ENCODE measurements at places on chromosomes 3 and 15.

DNA sequence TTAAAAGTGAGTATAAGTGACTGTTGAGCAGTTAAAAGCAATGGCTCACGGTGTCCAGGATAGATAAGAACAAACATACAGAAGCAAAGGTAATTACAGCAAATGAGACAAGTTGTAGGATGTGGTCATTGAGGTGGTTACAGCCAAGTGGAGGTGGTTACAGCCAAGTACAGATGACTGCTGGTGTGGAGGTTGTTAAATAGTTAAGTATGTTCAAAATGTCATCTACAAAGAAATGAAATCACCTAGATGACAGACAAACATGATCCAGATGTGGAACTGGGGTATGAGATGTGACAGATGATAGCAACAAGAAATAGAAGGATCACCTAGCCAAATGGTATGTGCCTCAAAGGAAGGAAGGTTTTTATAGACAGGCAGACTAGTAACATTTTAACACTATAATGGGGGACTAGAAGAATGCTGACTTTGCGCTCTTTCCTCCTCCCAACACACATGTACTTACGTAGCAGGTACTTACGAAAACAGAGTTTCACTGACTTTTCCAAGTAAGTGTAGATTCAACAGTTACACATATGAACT is 6.8 kb upstream of the ANKRD28 start:
- no peak for DNase-seq

DNA sequence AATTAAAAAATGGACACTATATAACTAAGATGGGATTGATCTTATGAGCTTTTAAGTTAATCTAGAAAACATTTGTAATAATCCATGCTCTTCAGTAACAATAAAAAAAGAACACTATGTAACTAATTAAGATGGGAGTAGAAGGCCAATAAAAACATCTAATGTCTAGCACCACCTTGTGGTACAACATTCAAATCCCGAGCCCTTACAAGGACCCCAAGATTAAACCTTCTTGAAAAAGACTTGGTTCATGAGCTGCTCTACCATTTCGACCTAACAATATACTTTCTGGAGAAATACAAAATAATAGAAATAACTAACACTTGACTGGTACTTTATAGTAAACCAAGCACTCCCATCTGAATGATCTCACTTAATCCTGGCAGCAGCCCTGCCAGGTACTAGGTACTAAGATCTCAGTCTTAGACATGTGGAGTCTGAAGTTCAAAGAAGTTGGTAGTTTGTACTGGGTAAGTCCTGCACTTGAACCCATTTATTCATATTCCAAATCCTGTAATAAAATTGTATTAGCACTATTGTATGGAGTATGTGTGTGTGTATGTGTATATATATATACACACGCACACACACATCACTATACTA is 21.8 kb downstream of the METTL6 start:
- DNase-seq = peak; percentile 25

- no peak for DNase-seq
Observed at GRCh38 chr15:77710637-77711036, 77.9 kb upstream of the LINGO1 start.

GRCh38 chr3:16913264-16913580 is 28.5 kb downstream of the PLCL2 start:
- no peak for DNase-seq

- DNase-seq = no peak
Observed at GRCh38 chr15:98723195-98723594, 74.9 kb downstream of the IGF1R start.

- no peak for DNase-seq
Observed at GRCh38 chr3:130963444-130963843, 63.2 kb downstream of the ASTE1 start.

GRCh38 chr15:39624806-39625205 is 43.9 kb downstream of the THBS1 start:
- DNase-seq = peak; percentile 50

DNA sequence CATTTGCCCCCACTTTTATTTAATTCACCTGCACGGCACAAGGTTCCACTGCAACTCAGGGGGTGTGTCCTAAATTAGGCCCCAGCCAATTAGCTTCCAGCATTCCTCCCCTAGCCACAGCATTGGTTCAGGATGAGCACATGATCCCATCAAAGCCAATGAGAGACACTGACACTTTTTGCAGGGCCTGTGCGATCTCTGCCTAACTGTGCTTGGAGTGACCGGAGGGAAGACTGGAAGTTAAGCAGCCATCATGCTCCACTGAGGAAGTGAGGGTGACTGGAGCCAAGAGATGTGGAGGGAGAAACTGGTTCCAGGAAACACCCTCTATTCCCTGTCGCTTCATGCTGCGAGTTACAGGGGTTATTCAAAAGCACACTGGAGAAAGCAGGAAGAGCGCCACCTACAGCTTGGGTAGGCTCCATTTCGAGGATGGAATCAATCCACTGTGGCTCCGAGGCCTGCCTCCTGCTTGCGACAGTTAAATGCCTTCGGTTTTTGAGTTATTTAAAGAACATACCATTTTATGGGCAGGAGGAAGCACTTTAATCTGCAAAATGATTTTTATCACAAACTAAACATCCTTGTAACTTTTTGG is 122.2 kb upstream of the WNT5A start:
- DNase-seq = no peak

DNA sequence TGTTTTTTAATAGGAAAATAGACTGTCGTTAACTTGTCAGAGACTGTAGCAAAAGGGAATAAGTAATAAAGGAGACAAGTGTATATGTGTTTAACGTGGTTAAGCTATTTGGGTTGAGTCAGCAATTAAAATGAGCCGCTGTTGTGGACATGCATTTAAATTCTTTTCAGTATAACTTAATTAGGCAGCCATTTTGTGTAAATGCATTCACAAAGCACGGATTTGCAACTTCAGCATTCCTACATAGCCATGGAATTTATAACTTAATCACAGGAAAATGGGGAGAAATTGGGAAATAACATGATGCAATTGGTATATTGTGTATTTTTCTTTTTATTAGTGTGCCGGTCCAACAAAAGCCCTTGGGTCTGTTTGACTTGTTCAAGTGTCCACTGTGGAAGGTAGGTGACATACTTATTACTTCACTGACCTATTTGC is 27.9 kb downstream of the USP3 start:
- DNase-seq = no peak

DNA sequence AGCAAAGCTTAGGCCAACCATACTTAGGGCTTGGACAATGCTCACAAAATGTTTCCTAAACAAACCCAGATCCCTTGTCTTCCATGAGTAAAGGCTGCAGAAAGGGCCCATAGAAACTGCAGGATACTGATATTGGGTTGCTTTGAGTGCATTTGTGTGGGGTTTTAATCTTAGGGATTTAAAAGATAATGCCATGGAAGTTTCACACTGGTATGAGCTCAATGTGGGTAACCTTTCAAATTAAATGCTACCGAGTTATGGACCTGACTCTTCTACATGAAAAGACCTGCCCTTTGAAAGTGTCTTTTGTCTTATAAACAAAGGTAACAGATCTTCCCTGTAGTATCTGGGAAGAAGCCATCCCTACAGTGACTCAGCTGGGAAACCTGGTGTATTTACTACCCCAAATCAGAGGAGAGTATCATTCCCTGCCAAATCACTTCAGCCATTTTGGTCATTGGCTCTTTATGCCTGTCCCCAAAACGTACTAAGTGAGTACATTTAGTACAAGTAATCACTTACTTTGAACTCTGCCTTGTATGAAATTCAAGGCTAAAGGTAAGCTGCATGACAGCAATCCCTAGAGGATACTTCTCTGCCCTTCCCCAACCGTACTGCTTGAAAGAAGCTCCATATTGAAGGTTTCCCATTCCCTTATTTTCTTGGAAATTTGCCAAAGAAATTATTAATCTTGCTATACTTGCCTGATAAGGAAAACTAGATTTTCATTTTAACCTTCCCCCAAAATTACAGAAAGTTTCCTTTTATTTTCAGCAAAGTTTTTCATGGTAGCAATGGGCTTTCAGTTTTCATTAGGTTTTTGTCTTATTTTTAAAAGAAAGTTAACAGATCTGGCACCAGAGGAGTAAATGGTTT is 7.2 kb downstream of the TM4SF1 start:
- DNase-seq = no peak

DNA sequence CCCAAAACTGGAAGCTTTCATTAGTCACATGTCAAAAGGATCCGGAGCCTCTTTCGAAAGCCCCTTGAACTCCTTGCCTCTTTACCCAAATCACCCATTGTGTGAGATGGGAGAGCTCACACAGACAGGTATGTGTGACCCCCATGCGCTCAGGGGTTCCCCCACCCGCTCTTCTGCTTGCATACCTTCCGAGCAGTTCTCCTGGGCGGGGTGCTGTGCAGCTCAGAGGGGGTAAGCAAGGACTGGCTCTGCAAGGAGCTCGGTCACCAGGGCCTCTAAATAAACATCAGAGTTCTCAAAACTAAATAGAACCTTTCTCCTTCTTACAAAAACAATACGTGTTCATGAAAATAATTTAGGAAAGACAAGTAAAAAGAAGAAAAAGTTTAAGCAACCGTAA is 55.7 kb downstream of the PXYLP1 start:
- no peak for DNase-seq

DNA sequence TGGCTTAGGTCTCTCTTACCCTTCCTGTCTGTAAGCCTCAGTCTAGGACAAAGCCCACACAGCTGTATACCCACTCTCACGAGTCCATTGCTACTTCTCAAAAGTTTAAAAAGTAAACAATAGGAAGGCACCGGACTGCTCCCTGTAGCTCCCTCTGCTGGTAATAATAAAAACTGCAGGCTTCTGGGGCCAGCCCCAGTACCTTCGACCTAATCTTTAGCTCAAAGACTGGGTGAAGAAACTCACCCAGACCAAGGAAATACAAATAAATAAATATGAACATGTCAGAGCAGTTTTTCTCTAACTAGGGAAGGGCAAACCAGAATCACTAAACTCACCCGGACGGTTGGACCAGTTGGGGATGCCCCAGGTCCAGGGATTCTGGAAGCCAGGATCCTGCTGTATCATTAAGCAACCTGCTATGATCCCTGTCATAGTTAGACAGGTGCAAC is 5.0 kb downstream of the FAM219B start:
- DNase-seq = no peak

DNA sequence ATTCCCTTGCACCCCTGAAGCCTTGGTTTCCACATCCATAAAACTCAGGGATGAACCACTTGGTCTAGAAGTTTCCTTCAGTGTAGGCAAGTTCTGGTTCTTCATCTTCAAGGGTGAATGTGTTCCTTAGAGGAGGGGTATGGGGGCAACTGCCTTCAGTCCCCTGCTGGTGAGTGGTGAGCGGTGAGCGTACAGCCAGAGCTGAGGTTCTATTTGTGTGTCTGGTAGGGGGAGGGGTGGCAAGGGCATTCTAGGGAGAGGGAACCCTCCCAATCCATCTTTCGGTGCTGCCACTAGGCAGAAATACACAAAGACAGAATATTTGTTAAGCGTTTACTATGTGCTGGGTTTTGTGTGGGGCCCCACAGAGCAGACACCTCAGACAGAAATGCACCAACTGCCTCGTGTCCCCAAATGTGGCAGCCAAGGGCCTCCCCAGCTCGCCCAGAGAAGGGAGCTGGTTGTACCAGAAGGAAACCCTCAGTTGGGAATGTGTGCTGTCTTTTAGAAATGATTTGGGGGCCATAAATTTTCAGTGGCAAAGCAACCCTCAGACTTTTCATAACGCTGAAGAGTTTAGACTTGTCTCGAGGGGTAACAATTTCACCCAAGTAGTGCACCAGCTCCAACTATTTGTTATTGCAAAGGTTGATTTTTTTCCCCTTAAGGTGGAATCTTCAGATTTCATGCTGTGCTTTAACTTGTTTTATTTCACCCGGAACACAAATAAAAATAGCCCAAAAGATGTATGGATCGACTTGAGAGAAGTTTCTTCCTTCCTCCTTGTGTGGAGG is 137.6 kb downstream of the FBLN2 start:
- DNase-seq = no peak

Data from kidney epithelial cell (primary cell).